ENCODE measurements at places on chromosomes 3 and 15.

GRCh38 chr3:146159616-146160320, 1.2 kb downstream of the PLOD2 start:
- no peak for DNase-seq

GRCh38 chr3:166114448-166114847, 277.2 kb upstream of the BCHE start:
- no peak for DNase-seq

DNA sequence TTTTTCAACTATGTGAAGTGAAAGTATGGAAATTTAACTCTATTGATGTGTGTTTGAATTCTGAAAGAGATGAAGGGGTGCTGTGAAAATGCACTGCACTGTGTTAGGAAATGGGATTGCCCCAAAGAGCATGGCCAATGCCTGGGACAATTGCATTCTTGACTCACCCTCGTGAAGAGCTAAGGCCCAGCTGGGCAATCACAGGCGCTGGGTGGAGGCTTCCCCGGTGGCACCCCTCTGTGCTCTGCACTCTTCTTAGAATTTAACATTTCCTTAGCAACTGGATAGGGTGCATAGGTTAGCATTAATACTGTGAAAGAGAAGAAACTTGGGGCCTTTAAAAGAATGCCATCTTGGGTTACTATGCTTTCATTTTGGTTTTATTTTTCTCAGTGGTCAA, 179.9 kb upstream of the GOLIM4 start:
- no peak for DNase-seq

DNA sequence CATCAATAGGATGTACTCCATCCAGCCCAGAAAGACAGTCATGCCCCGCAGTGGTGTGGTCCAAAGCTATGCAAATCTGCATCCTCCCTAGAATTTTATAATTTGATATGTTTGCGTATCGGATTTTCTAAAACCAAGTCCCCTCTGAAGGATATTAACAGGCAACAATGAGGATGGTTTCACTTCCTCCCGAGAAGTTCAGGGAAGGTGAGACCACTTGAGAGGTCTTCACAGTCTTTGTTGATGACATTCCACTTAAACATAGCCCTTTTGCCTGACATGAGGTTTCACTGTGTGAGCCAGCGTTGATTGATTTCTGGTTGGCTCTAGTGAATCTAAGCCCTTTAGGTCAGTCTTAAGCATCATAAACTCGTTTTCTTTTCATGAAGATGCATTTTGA, 276.1 kb downstream of the NR2F2 start:
- no peak for DNase-seq

GRCh38 chr3:143604402-143605185, 243.7 kb downstream of the SLC9A9 start:
- no peak for DNase-seq

DNA sequence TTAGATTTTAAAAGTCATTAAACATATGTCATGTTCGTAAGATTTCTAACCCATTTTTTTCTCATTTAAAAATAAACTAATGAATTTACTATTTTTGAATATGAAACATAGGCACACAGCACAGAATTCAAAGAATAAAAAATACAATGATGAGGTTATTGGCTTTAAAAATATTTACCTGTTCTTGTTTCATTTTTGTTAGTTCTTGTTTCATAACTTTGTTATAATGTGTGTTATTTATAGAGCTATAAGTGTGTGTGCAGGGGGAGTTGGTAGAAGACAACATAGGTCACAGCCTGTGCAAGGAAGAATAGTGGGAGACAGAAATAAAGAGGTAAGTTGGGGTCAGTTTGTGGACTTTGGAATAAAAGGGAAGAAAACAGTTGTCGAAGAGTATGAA, 30.8 kb upstream of the NRROS start:
- no peak for DNase-seq

GRCh38 chr15:98385752-98386381, 262.5 kb upstream of the IGF1R start:
- DNase-seq, result no peak

DNA sequence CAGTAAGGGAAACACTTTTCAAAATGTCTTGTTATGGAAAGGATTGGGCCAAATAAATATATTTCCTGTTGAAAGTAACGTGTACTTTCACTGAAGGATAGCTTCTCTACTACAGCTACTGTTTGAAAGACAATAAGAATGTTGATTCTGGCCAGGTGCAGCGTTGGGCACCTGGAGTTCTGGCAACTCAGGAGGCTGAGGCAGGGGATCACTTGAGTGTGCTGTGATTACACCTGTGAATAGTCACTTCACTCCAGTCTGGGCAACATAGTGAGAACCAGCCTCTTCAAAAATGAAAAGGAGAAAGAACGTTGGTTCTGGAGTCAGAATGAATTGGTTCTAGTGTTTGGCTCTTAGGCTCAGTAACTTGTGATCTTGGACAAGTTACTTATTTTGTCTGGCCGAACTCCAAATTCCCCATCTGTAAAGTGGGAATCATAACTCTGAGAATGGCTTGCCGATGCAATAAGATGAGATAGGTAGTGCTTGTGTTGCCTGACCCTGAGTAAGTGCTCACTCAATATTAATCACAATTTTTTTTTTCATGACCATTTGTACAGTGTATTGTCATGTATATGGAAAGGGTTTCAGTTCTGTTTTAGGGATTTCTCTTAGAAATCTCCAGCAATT, 310.8 kb downstream of the PTPRG start:
- no peak for DNase-seq

DNA sequence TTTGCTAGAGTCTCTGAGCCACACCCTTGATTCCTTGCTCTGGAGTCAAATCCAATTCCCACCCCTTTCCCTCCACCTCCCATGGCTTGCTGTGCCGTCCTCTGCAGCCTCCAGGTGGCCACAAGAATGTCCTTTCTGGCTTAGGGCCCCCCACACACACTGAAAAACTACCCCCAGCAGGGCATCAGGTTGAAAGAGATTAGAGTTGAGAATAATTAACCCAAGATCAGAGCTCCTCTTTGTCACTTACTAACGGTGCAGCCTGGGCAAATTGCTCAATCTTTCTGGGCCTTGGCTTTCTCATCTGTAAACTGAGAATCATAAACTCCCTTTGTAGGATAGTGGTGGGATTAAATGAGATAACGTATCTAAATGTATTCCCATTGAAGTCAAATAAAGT, 78.5 kb downstream of the MRPL46 start:
- no peak for DNase-seq

DNA sequence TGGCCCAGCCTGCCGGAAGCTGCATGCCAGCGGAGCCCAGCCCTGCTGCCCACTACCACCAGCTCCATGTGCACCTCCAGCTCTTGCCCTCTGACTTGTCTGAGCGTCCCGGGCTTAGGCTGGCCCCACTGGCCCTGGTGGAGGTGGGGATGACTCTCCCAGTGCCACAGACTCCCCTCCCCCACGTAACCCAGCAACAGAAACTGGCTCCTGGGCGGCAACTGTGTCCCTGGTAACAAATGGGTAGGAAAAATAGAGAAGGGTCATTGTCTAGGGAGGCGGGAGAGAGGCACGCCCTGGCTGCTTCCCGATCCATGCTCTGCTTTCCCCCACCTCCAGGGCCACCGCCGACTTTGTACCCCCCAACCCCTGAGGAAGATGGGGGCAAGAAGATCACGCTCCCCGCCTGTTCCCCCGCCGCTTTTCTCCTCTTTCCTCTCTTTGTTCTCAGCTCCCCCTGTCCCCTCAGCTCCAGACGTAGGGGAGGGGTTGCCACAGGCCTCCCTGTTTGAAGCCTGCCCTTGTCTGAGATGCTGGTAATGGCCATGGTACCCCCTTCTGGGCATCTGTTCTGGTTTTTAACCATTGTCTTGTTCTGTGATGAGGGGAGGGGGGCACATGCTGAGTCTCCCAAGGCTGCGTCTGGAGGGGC, 10.8 kb upstream of the SEMA3B start:
- no peak for DNase-seq

- DNase-seq, result no peak
Measured at GRCh38 chr15:65083262-65083701, 6.7 kb downstream of the KBTBD13 start.

- DNase-seq, result no peak
Measured at GRCh38 chr15:31298707-31299172, 27.9 kb upstream of the KLF13 start.

GRCh38 chr3:110494728-110495127, 576.9 kb upstream of the NECTIN3 start:
- no peak for DNase-seq

DNA sequence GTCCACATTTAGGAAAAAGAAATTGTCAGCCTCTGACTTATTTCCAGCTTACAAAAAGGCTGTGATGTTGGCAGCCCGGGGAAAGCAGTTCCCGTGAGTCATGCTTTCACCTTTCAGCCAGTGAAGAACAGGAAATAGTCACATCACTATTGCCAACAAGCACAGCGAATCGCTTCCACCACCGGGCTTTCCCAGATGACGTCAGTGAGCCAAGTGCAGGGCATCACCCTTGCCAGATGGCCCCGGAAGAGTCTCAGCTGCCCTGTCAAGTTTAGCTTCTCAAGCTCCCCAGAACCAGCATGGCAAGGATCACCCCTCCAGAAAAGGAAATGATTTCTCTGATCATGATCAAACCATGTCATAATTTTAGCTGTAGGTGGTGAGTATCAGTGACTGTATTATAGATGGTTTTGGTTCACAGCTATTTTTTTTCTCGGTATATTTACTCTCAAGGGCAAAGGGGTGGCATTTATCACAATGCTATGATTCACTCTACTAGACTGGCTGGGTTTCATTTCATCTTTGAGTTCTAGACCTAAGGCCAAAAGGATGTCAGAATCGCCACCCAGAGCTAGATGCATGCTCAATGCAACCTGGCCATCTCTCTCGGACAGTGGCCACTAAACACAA, 32.9 kb downstream of the B3GNT5 start:
- DNase-seq, result peak; percentile 75

DNA sequence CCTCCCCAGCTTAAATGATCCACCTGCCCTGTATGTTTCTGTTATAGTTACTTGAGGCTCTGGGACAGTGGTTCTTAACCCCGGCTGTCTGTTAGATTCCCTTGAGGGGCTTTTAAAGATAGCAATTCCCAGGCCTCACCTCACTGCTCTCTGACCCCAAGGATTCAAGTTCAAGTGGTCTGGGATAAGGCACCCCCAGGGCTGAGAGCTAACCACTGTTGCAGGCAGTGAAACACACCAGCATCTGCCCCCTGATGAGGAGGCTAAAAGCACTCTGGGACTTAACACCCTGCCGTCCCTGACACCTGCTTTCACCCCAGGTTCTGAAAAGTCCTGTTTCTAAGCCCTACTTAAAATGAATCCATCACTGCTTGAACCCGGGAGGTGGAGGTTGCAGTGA, 103.7 kb downstream of the LRRK1 start:
- no peak for DNase-seq

GRCh38 chr15:71706461-71707229, 103.7 kb upstream of the NR2E3 start:
- no peak for DNase-seq

GRCh38 chr3:95319921-95320494, 1257.1 kb downstream of the NSUN3 start:
- no peak for DNase-seq

DNA sequence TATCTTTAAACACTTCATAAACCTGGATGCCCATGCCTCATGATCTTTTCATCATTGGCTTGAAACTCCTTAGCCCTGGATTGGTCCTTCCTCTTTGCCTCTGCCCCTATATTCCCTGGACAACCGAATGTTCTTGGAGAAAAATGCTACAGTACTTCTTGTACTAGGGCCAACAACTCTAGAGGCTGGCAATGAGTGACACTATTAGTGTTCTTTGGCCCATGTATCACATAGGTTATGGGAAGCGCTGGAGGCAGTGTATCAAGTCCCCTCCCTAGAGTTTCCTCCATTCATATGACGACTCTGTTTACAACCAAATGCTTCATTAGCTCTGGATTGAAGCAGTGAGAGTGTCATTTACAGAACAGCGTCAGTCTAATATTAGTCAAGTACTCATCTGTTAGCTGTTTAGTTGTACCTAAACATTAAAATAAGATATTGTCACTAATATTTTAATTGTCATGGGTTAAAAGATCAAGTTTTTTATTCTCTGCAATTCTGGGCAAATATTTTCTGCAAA, 66.4 kb upstream of the MYO5C start:
- DNase-seq, result no peak

DNA sequence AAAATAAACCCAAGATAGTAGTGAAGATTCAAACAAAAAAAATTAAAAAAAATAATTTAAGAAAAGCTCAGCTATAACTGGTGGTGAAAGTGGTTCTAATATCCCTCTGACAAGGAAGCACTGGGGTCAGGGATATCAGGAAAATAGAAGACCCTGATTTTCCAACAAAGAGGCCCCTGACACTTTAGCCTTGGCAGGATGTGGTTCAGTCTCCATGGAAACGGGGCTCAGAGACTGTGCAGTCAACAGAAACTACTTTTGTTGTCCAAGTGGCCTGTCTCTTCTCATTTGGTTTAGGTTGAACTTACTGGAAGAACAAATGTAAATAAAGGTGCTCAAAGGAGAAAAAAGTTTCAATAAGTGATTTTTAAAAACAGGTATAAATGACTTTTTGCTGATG, 27.2 kb downstream of the INTS14 start:
- peak; percentile 11 for DNase-seq
